ENCODE measurements at places on chromosomes 3 and 15.

- DNase-seq: no peak
These were observed 43.6 kb upstream of the PLXNA1 start for GRCh38 chr3:126939338-126939718.

GRCh38 chr15:66390678-66391077 is 4.0 kb downstream of the MAP2K1 start:
- no peak for DNase-seq

DNA sequence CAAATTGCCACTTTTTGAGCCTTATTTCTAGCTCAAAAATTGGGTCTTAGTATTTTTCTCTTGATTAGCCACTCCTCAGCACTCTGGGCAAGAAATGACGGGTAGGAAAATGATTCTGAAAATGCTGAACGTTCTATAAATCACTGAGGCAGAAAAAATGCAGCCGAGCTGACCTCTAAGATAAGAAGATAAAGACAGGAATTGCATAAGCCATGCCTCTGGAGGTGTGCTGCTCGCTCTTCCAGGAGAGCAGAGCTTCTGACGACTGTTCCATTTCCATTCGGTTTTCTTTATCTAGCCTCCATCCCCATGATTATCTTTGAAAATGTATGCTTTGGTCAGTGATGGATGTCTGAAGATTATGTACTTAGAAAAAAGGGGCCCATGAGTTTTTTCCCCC is 558.8 kb upstream of the ADAMTS9 start:
- DNase-seq: peak; percentile 96

- DNase-seq: peak; percentile 97
These were observed 25.5 kb downstream of the SETD5 start for GRCh38 chr3:9422712-9423424.

DNA sequence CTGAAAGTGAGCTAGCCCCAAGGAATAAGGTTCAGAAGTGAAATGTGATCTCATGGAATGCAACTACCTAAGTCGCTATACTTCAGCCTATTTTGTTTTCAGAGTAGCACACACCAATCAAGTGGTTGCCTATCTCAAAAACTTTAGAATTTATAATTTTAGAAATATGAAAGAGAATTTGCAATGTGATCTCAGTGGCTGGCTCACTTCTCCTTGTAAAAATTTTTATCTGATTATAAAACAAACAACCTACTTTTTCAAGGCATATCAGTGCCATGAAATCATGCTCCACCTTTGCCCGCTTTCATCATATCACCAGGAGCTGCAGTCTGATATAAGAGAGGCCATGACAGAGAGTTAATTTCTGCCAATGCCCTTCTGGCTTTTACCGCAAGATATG is 47.3 kb downstream of the CLDN11 start:
- no peak for DNase-seq

DNA sequence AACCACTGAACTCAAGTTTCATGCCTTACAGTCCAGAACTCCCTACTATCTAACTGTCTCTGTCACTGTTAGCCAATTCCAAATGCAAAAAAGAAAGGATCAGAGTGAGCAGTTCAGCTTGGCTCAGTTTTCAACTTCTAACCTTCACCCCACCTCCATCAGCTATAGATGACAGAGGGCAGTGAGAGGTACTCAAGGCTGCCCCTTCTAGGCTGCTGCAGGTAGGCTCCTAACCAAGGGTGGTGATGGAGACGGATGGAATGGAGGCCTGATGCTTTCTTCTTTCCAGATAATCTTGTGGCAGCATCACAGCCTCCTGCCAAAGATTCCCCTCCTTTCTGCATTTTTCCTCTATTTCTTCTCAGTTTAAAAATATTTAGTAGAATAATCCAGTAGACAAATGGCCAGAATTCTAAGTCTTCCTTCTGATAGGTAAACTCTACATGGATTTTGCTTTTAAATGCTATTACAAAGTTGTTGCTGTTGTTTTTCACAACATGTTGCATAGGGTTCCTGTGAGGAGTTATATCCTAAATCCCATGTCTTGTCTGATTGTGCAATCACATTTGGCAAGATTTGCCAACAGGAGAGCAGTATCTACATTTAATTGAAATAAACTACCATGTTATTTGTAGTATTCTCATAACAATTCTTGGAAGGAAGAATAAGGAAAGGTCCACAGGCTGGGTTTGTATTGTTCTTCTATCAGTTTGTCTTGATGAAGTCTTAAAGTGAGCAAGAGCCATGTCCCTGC is 301.6 kb upstream of the TRIM42 start:
- DNase-seq: peak; percentile 13

DNA sequence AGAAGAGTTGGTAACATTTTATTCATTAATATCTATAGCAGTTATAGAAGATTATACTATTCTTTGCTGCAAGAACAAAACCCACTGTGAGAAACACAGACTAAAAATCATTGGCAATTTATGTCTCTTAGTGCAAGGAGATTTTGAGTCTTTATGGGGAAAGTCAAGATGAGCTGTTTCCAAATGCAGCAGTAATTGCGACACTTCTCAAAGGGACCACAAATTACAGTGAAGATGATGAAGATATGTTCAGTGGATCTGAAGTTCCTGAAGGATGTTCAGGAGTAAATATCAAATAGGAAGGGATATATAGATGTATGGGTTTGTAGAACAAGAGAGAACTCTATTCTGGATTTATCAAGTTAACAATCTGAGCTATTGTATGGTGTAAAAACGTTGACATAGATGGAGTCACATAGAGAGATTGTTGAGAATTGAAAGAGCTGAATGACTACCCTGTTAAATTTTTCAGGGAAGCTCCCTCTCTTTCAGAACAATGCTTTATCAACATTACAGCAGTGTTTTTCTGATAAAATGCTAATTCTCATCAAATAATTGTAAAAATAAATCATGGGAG is 71.8 kb downstream of the DTWD1 start:
- DNase-seq: no peak

GRCh38 chr3:16739541-16740105 is 134.4 kb upstream of the DAZL start:
- no peak for DNase-seq

Measured in umbilical cord (tissue), 2 donors.